IMR-90 (cell line): ENCODE measurements at places on chromosomes 4 and X. TPM values are rescaled to one million over a fixed set of nuclear protein-coding genes. Genes with fewer than 3 reads are reported as not detected.

Gene XK
- total RNA-seq = under 0.01 TPM in 2 replicates

Gene AFAP1
- total RNA-seq = 48.2 and 60.3 TPM in 2 replicates

Gene COX7B
- 330 and 336 TPM in 2 replicates for total RNA-seq

Gene TMEM31
- total RNA-seq = not detected in 2 replicates

Gene PARM1
- total RNA-seq = under 0.01 and 0.18 TPM in 2 replicates

Gene LRCH2
- total RNA-seq = 4.3 and 8.1 TPM in 2 replicates

DNA sequence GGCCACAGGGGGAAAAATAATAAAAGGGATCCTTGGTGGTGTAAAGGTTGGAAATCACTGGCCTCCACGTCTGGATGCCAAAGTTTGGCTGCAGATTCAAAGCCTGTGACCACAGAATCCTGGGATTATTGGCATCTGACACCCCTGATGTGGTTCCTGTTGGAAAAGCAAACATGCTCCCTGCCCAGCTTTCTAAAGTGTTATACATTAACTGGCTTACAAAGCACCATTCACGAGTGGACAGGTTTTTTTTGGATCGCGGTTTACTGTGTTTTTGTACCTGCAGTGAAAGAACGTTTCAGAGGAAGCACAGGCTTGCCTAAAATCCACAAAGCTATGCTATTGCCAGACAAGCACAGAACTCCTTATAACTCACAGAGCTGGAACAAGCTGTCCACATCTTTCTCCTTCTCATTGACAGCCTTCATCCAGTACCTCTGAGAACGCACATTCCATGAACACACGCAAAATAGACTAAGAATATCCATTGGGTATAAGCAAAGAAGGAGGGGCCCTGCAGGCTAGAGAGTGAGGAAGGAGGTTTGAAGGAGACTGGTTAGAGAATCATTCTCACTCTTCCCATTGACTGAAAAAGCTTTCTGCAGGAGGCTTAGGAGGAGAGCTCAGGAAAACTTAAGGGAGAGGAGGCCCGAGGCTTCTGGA lies 14.5 kb upstream of the CAPN6 start:
- no peak for DNase-seq

DNA sequence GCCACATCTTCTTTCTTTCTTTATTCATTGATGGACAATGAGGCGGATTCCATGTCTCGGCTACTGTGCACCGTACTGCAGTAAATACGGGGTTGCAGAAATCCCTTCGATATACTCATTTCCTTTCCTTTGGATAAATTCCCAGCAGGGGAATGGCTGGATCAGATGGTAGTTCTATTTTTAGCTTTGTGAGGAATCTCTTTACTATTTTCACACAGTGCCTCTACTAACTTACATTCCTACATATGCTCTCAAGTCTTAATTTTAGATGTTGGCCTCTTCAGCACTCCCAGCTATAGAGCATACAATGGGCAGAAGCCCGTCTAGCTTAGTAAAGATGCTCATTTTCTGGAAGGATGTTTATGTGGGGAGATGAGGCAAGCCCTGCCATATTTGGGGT lies 317.4 kb downstream of the ASMT start:
- DNase-seq = no peak

DNA sequence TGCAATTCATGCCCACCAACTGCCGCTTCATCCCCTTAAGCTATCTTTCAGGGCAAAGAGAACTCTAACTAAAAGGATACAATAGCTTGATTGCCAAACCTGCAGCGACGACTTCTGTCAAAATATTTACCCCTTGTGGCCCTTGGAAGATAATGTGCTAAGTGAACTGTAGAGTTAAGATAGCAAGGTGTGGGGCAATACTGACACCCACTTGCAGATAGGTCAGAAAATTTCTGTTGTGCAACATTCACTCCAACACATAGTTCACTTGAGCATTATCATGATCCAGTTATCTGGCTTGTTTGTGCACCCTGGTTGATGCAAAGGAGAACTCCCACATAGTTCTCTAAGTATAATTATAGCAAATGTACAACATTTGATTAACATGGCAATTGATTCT lies 55.6 kb downstream of the RHOXF2B start:
- no peak for DNase-seq

DNA sequence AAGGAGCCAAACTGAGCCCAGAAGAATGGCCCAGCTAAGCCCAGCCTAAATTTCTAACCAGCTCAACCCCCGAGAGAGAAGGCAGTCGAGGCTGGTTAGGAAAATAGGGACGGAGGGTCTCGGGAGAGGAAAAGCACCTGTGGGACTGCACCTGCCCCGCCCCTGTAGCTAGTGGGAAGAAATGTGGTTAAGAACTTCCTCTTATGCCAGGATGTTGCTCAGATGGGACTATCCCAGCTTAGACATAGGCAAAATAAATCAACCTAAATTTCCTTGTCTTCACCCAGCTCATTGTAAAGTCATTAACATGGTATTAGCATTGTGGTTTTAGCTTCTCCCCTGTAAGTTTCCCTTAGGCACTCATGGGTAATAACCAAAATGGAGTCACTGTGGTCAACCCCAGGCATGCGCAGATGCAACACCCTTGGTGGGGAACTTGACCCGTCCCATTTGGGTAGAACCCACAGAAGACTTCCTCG lies 86.8 kb downstream of the ZNF718 start:
- DNase-seq = no peak

DNA sequence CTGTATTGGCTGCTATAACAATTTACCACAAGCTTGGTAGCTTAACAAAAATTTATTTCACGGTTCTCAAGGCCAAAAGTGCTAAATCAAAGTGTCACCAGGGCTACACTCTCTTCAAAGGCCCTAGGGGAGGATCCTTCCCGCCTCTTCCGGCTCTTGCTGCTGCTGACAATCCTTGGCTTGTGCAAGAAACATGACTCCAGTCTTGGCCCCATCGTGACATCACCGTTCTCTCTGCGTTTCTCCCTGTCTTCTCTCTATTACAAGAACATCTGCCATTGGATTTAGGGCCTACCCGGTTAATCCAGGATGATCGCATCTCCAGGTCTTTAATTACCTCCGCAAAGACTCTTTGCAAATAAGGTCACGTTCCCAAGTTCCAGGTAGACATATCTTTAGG lies 10.4 kb upstream of the CLCN4 start:
- no peak for DNase-seq

DNA sequence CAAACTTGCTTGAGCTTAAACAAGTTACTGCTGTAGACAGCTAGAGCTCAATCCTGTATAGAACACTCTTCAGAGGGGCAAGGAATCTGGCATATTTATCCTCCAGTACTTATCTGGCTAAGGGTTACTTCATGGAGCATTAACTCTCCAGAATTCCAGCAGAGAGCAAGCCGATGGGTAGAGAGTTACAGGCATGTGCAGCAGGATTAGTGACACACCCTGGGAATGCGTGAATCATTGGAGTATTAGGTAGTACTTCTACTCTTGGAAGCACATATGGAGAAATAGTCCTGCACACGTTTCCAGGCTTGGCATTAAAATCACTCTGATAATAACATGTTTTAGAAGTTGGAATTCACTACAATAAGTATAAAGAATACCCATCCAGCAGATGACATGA lies 35.4 kb downstream of the GRXCR1 start:
- DNase-seq = no peak

- DNase-seq = no peak
These were observed 2.0 kb downstream of the ADGRL3 start for GRCh38 chr4:61201961-61202637.

- DNase-seq = no peak
These were observed 26.5 kb downstream of the ELF4 start for GRCh38 chrX:130083656-130084382.

DNA sequence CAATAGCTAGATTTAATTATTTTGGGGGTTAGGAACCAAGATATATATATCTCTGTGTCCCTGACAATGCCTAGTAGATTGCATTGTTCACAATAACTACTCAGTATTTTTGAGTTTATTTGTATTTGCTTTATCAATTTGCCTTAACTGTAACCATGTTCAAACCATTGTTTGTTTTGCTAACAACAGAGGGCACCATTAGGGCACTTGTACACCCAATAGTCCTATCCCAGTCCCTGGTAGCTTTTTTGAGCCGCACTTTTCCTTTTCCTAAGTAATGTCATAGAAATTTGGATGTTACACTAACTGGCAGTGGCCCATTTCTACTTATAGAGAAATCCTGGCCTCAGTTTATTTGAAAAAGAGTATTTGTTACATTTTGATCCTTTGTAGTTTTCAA lies 575 bp upstream of the KLHL5 start:
- no peak for DNase-seq
